Muscle of arm (tissue), 14 donors: ENCODE measurements at places on chromosomes 2 and 18. TPM values are rescaled to one million over a fixed set of nuclear protein-coding genes. Genes with fewer than 3 reads are reported as not detected.

DNA sequence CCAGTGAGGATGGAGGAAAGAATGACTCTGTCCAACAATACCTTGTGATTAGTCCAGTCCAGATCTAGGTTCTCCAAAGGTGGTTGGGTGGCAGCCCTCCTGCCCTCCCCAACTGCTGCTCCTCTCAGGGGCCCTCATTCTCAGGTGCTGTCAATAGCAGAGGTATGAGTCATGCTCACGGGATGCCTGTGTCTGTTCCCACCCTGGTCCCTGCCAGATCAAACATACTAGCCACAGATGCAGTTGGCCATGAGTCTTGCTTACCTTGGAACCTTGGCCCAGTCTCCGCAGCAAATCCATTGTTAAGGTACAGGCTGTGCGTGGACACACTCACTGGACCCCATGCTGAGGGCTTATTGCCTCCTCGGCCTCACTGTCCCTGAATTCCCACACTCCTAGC, 24.9 kb upstream of the RPIA start:
- no peak for DNase-seq

DNA sequence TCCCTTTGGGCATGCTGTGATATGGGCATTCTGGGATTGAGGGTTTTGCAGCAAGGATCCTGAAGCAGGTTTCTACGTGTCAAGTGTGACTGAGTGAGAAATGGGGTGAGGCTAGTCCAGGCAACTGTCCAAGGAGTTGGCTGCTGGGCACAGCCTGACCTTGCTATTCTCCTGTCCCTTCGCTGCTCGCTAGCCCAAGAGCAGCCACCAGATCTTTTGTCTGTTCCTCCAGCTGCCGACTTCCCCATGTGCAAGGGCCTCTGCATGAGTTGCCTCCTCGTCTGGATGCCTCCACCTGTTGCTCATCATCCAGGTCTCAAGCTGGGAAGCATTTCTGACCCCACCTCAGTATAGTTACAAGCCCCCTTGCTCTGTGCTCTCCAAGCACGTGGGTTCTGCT, 71.1 kb downstream of the DYSF start:
- DNase-seq, result no peak

- no peak for DNase-seq
Observed at GRCh38 chr2:1649103-1650084, 94.9 kb downstream of the PXDN start.

KCNE4 gene
- 5.1 TPM for polyA plus RNA-seq
